SIG-M5 (cell line): ENCODE measurements at places on chromosomes 2 and 18.

DNA sequence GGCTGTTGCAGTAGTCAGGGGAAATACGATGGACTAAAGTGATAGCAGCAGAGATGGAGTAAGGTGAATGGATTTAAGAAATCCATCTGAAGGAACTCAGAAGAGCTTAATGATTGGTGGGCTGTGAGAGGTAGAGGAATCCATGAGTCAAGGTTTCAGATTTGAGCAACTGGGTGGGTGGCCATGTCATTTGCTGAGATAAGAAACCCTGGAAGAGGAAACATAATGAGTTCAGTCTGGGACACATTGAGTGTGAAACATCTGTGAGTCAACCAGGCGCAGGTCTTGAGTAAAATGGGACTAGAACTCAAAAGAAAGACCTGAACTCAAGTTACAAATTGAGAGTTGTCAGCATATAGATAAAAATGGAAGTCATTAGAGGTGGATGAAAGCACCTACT, 19.7 kb upstream of the ASNSD1 start:
- DNase-seq: no peak

GRCh38 chr18:5309888-5310470, 14.5 kb upstream of the ZBTB14 start:
- DNase-seq: peak; percentile 27

DNA sequence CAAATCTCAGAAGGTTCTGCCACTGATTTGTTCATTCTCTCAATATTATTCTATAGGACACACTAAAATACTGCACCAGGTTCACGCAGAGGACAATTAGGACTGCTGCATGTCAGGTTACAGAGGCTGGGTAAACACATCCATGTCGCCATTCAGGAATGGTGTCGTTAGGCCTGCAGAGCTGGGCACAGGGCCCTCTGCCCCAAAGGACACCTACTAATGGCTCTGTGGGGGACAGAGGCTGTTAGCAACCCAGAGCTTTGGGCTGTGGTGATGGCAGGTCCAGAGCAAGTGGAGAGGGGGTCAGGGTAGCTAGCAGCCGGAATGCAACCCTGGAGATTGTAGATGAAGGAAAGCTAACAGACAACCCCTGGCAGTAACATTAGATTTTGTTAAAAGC, 115.9 kb downstream of the TTC32 start:
- DNase-seq: no peak

- DNase-seq: no peak
These were observed 1.7 kb downstream of the PAX3 start for GRCh38 chr2:222296911-222297599.

DNA sequence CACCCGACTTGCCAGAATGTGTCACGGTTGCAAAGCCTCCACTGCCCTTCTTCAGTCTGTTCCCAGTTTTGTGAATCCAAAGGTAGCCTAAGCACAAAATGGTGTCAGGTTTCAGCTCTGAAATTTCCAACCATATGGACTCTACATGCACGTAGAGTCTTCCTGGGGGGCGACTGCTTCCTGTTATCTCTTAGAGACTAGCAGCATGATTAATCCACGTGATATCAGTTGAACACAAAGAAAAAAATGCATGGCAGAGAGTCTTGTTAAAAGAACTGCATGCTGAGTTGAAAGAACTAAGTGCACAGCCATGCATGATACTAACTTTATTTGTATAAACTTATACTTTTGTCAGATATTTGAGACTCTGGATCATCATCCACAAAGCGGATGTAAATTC, 404.4 kb downstream of the SOCS6 start:
- DNase-seq: no peak

- DNase-seq: no peak
These were observed 612.0 kb downstream of the IRS1 start for GRCh38 chr2:226187616-226188015.

DNA sequence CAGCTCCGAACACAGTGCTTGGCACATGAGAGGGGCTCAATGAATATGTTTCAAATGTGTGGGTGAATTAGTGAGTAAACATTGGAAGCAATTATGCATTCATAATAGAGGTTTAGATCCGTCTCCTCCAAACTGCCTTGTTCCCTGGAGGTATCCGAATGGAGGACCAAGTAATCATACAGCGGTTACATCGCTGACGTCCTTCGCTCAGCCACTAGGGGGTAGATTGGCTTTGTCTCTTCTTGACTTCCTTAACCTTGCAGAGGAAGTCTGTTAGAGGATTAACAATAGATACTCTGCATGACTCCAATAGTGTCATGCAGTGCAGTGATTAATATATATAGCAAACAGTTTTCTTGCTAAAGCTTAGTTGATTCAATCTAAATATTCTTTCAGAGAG, 517.0 kb downstream of the PTPRM start:
- no peak for DNase-seq

DNA sequence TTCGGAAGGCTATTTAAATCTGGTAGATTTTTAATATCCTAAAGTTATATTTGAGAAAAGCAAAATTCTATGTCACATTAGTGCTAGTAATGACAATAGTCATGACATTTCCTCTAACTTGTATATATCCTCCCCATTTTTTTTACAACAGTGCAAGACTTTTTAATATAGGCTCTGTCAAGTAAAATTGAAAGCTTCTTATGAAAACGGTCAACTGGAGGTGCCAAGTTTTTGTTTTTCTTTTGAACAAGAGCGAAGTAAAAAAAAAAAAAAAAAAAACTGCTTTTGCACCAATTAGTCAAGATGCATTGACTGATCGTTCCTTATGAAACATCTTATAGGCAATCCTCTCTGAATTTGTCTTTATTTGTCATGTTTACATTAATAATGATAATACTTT, 389.3 kb downstream of the STK39 start:
- DNase-seq: no peak

DNA sequence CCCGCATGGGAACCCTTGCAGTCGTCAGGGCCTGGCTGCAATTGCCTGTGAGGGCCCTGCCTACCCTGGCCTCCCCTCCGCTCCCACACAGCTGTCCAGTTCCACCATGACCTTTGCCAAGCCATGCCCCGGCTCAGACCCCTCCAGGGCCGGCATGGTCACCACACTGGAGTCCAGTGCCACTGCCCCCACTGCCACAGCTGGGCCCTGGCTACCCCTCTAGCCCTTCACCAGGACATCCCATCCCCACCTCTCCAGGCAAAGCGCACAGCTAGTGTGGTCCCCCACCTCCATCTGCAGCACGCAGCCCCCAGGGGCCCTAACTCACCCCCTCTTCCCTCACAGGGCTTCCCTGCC, 70.3 kb upstream of the SMAD7 start:
- DNase-seq: no peak

DNA sequence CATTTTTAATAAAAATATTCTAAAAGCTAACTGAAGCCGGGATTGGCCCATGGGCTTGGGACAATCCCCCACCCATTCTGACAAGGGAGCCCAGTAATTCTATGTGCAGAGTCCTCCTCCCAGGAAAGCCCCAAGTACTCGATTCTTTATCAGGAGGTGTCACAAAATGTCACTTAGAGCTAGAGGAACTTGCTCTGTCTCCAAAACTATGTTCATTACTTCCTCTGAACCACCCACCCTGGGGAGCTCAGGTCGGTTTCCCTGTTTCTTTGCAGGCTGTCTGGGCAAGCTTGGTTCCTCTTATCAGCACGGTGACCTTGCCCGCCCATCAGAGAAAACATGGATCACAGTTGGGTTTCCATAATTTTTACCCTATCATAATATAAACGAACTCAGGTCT, 430.6 kb upstream of the ID2 start:
- no peak for DNase-seq

GRCh38 chr18:28163201-28163775, 13.6 kb downstream of the CDH2 start:
- no peak for DNase-seq

GRCh38 chr18:79413025-79413424, 17.3 kb downstream of the NFATC1 start:
- DNase-seq: no peak

DNA sequence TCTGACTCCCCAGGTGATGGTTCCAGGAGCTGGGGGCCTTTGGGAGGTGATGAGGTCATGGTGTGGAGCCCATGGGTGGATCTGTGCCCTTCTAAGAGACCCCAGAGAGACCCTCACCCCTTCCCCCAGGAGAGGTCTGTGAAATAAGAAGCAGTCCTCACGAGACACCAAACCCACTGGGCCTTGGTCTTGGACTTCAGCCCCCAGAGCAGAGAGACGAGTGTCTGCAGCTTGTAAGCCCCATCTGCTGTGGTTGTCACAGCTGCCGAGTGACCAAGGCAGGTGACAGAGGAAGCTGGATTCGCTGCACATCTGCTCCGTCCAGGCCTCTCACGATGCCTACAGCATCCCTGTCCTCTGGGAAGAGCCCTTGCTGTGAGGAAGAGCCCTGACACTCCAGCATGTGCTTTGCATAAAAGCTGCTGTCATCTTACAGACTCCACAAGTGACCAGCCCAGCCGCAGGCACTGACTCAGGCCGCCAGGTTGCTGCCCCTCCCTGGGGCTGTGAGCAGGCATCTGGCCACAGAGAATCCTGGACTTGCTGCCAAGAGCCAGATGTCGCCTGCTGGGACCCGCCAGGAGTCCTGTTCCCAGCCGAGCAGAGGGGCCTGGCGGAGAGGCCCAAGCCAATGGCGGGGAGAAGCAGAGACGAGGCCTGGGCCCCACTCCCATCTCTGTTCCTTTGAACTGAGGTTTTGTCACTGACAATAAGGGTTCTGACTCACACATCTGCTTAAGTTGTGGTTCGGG, 150.8 kb downstream of the PXDN start:
- no peak for DNase-seq

GRCh38 chr18:67977067-67977616, 460.6 kb upstream of the DSEL start:
- DNase-seq: no peak

- no peak for DNase-seq
These were observed 189.3 kb downstream of the CLIP4 start for GRCh38 chr2:29304399-29305060.

DNA sequence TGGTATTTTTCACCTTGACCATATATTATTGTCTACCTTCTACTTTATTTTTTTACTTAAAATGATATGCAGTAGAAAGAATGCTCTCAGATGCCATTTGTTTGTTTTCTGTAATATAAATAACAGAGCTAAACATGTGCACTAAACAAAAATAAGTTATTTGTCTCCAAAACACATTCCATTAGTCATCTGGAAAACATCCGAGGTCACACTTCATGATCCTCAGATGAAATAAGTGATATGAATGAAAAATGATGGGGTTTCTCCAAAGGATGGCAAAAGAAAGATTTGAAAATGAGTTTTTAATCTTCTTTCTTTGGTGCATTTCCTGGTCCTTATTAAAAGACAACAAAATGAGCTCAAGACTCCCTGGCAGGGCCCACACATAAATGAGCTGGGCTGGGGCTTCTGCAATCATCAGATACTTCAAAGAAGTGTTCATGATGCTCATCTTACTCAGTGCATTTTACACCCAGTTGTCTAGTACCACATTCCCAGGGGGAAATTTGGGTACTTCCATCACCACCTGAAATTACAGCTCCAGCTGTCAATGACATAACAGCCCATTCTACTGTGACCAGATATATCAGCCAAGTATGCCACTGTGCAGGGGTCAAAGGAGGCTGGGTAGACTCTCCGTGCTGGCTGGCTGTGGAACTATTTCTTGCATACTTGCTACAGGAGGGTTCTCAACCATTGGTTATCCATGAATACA, 283.5 kb downstream of the PID1 start:
- DNase-seq: no peak

DNA sequence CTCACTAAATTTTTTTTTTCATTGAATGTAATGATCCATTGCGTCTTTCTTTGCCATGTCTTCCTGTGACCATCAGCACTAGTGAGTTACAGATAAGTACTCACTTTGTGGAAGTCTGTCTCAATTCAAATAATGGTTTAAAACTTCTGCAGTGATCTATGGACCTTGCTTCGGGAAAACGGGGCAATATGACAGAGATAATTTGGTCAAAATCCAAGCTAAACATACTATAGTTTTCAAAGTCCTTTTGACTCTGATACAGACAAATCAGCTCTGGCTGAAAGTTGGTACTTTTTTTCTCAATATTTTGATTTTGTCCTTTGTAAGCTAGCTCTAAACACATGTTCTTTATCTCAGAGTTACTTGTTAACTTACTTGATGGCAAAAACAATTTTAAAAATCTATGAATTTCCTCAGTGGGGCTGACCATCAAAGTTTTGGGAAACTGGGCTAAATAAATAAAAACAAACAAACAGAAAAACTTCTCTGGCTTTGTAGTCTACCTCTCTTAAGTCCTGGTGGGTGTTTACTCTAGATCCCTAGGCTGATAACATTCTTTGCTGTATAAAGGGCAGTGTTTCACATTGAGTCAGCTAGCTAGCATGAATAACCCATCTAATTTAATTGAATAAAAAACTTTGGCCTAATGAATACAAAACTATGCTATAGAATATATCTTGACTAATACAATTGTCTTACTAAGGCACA, 327.6 kb downstream of the RDH14 start:
- no peak for DNase-seq

DNA sequence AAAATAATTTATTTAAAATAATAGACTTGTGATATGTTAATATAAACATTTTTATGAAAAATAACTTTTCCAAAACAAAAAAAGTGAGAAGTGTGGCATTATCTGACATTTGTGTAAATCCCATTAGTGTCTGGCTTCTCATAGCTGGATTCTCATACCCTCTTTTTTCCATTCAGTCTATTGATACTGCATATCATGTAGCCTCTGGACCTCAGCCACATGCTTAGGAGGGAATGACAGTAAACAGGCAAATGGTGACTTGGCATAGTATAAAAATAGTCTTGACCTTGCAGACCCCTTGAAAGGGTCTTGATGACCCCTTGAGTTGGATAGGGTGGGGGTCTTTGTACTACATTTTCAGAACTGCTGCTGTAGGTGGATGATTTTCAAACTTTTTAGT, 29.2 kb downstream of the GALNT1 start:
- no peak for DNase-seq

DNA sequence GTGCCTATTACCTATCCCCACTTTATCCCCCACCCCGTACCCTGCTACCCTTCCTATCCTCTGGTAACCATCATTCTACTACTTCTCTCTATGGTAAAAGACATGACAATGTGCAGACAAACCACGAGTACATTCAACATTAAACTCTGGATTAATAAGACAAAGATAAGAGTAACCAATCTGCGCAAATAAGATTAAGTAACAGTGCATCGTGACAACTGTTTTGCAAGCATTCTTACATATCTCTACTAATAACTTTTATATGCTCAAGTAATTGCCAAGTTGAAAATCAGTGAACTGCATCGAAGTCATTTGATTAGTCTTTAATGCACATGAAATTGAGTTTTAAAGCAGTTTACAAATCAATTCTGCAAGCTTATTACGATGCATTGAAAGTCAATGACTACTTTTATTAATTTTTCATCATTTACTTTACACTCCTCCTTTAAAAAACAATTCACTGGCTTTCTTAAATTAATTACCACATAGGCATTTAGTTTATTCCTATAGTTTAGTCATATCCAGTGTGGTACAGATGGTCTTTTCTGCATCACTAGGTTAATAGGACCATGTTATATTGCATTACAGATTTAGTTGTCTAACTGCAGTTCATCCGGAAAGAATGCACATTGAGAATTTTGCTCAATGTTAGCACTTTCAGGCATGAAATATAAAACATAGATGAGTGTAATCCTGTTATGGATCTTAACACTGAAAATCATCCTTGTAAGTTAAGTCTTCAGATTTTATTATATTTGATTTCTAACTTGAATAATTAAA, 178.1 kb downstream of the GCA start:
- no peak for DNase-seq
